Trophoblast cell (in vitro differentiated cells and primary cell): ENCODE measurements at places on chromosomes 6 and 20.

- peak; percentile 16 for DNase-seq
Observed at GRCh38 chr20:46512943-46513844, at the start of gene ZNF334. Gene ZNF334, minus strand, starts transcription at chr20:46513559. Its CDS starts 1,457 bp downstream, at chr20:46512102.

DNA sequence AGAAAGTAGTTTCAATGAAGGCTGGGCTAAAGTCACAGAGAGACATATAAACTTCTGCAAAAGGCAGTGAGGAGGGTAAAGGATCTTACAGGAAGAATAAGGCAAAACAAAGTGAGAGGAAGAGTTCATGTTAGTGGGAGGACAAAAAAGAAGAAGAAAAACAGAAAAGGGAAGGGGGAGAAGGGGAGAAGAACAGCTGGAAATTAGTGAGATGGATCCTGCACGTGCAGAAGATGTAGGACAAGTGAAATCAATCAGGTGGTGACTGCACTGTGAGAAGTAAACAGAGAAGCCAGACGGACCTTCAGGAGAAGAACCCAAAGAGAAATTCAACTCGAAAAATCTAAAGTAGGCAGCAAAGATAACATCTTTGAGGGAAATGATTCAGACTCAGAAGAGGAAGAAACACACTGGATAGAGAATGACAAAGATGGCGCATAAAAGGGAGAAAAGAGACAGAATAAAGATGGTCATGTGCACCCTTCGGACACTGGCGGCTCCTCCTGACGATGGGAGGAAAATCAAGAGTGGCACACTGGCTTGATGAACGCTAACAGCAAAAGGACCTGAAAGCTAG, 105.9 kb downstream of the MYB start:
- DNase-seq = no peak

- DNase-seq = no peak
Observed at GRCh38 chr6:24599179-24599578, 46.8 kb downstream of the KIAA0319 start.

GRCh38 chr6:124963831-124964763, 1.9 kb downstream of the RNF217 start:
- DNase-seq = peak; percentile 65

DNA sequence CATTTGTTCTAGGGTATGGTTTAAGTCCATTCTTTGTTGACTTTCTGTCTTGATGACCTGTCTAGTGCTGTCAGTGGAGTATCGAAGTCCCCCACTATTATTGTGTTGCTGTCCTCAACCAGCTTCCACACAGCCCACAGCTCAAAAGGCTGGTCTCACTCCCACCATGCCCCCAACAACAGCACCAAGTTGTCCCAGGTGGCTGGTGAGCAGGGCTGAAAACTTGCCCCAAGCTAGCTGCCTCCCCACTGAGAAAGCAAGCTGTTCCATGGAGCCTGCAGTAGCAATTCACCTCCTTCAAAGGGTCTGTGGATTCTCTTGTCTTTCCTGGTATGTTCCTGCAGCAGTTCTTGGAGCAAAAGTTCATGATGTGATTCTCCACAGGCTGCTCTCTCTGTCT, 221.0 kb downstream of the SYNDIG1 start:
- DNase-seq = no peak
